ENCODE measurements at places on chromosomes 3 and 15. TPM values are rescaled to one million over a fixed set of nuclear protein-coding genes. Genes with fewer than 3 reads are reported as not detected.

The TCAIM gene
- 22.8 TPM for total RNA-seq

The GOLGA6L10 gene
- 11.0 TPM for total RNA-seq

DNA sequence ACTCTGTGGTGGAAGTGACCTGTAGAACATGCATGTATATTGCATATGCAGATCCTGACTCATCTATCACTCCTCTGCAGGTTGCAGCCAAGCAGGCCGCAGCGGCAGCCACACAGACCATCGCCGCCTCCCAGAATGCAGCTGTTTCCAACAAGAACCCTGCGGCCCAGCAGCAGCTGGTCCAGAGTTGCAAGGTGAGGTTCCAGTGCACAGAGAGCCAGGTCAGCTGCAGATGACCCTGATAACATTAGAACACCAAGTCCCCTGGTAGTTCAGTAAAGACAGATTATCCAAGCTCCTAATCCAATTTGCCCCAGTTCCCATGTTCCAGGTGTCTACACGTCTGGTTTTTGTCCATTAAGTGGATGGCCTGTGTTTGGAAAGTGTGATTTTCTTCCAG lies 325.1 kb upstream of the TPM1 start:
- DNase-seq: no peak

DNA sequence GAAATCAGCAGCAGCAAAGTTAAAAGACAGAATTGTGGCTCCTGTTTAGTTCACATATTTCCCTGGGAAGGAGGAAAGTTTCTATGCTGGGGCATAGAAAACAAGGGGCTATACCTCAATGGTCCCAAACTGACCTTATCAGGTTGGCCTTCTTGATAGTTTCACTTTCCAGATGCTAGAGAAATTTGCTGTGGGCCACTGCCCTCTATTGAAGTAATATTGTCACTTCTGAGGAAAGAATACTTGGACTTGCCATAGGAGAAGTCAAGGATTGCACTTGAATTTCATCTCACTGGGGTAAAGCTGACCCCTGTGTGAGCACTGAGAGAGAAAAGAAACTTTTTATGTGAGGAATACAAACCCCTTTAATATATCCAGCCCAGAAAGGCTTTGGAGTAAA lies 49.3 kb upstream of the XCR1 start:
- DNase-seq: no peak
